ENCODE measurements at places on chromosomes 16 and 17.

DNA sequence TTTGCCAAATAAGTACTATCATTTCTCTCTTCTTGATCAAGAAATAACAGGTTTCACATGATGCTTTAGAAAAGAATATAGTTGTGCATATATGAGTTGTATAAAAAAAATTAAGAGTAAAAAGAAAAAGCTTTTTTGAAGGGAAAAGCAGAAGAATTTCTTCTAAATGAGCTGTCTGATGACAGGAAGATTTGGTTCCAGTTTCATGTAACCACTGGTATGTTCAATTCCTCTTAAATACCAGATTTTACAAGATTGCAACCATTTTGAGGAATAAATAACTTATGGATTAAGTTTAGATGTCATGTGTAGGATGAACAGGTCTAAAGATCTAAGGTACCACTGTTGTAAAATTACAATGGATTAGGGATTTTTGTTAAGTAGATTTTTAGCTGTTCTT lies 45.0 kb downstream of the VMP1 start:
- no peak for DNase-seq

DNA sequence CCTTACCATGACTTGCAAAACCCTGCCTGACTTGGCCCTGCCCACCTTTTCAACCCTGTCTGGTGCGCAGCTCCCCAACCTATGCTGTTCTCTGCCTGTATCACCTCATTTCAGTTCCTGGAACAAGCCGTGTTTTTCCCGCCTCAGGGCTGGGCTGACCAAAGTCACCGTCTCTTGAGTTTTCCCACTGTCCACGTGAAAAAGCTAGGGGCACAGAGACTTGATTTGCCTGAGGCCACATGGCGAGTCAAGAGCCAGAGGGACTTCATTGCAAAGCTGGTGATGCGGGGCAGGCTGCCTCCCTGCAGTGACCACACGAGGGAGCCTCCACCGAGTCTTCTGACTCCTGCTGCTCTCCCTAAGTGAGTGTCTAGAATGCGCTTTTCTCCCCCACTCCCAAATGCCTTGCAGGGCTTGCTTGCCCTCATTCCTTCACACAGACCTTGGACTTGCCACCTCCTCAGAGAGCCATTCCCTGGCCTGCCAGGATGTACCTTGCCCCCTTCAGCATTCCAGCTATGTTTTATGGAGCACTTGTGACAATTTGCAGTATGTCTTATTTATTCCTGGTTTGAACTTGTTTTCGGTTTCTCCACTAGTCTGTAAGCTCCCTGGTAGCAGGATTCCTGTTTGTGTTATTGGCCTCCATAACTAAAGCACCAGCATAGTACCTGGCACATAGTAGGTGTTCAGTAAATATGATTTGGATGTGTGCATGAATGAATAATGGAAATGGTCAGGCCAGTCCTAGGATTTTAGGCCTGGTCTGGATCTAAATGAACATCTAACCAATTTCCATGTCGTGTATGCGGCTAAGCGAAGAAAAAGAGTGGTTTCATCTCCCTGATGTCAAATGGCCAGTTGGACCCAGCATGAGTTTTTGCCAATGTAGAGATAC lies 252.3 kb downstream of the SNX29 start:
- peak; percentile 73 for DNase-seq

GRCh38 chr17:21005803-21006202 lies 37.0 kb downstream of the USP22 start:
- no peak for DNase-seq

DNA sequence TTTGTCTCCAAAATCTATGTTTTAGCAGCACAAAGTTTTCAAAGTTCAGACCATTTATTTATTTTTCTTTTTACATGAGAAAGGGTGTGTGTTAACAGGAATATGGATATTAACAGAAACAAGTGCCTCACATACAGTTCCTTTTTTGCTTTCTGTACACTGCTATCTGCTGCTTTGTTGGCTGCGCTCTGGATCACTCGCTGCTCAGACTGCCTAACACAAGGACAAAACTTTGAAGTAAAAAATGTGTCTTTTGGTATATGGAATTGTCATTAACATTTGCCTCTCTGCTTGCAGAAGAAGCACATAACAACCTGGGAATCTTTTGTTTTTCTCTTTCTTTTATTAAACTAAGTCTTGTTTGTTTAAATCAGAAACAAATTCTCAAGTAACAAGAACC lies 262.8 kb downstream of the ZFHX3 start:
- DNase-seq: no peak

DNA sequence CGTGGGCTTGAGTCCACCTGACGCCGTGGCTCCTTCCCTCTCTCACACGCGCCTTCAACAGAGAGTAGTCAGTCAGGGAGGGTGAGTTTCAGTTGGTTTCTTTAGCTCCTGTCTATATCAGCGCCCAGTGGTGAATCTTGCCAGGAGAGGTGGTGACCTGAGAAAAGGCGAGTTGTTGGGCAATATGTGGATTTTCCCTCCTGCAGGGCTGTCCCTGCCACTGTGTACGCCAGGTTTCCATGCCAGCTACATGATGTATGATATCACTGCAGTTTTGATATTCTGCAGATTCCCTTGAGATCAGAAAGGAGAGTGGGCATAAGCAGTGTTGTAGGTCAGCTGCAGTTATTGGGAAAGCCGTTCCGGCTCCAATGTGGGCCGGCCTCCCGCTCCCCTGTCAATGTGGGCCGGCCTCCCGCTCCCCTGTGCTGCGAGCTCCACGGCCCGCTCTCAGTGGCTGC lies 31.4 kb downstream of the BANP start:
- no peak for DNase-seq

GRCh38 chr17:80456465-80457235 lies 19.8 kb downstream of the NPTX1 start:
- peak; percentile 46 for DNase-seq

GRCh38 chr16:57956924-57957672 lies 13.8 kb downstream of the CNGB1 start:
- DNase-seq: no peak

DNA sequence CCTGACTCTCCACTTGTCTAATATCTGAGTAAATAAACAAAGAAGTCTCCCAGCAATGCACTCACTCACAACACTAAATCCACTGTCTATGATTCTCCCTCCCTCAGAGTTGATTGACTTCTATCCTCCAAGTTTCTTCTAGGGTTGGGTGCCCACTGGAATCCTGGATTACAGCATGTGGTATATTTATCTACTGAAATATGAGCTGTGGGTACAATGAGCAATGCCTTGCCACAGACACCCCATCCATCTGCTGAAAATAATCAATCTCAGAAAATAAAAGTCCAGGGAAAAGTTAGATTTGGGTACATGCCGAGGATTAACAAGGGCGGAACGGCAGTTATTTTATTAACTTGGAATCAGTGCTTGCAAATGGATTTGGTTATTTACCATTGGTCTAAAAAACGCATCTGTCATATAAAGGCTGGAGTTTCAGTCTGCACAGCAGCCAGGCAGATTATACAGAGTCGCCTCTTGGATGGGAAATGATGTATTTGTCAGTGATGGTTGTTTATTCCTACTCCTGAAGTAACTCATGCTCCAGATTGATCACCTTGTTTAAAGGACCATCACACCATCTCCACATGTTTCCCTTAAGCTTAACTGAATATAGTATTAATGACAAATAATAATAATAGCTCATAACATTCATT lies 193.9 kb upstream of the SOX9 start:
- DNase-seq: no peak
